ENCODE measurements at places on chromosomes 16 and 17. TPM values are rescaled to one million over a fixed set of nuclear protein-coding genes. Genes with fewer than 3 reads are reported as not detected.
A peak's percentile ranks its signal among the peaks of the same experiment; 100 is the strongest.

DNA sequence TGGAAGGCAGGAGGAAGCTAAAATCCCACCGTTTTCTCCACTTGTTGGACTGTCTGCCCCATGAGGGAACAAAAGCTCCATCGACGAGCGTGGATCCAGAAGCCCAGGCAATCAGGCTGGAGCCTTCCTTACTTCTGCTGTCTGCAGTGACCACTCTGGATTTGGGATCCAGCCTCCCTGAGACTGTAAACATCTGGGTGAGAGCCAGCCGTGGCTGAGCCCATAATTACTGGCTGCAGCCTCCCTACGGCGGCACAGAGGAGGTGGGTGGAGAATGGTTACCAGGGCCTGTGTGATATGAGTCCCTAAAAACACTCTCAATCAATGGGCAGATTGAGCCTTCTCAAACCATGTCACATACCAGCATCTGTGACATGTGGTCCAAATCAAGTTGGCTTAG is 158.2 kb downstream of the FOXL1 start:
- no peak overlapping the region for H3K27ac ChIP-seq
- H3K36me3 ChIP-seq, result no peaks in the 10 kb centered on the region
- H3K4me1 ChIP-seq, result no peaks in the 10 kb centered on the region
- peaks cover 15% of the 10 kb centered on the region for H3K27me3 ChIP-seq
- no peak for DNase-seq
- H3K4me3 ChIP-seq, result no peak overlapping the region

GRCh38 chr16:50916040-50916439 is 174.2 kb downstream of the CYLD start:
- no peaks in the 10 kb centered on the region for H3K4me1 ChIP-seq
- H3K27ac ChIP-seq, result no peak overlapping the region
- no peak overlapping the region for H3K4me3 ChIP-seq
- DNase-seq, result no peak

- H3K4me1 ChIP-seq, result peaks cover 17% of the 10 kb centered on the region
- H3K27me3 ChIP-seq, result peaks cover 7% of the 10 kb centered on the region
- peak overlapping the region; percentile 29 for H3K4me3 ChIP-seq
- no peak overlapping the region for H3K27ac ChIP-seq
Observed at GRCh38 chr16:10618710-10619209, 38.4 kb upstream of the EMP2 start.

- no peaks in the 10 kb centered on the region for H3K27me3 ChIP-seq
- H3K4me1 ChIP-seq, result no peaks in the 10 kb centered on the region
- peaks cover 56% of the 10 kb centered on the region for H3K36me3 ChIP-seq
- DNase-seq, result no peak
- no peak overlapping the region for H3K4me3 ChIP-seq
- H3K27ac ChIP-seq, result no peak overlapping the region
Observed at GRCh38 chr17:55411463-55411855, 10.2 kb downstream of the MMD start.

DNA sequence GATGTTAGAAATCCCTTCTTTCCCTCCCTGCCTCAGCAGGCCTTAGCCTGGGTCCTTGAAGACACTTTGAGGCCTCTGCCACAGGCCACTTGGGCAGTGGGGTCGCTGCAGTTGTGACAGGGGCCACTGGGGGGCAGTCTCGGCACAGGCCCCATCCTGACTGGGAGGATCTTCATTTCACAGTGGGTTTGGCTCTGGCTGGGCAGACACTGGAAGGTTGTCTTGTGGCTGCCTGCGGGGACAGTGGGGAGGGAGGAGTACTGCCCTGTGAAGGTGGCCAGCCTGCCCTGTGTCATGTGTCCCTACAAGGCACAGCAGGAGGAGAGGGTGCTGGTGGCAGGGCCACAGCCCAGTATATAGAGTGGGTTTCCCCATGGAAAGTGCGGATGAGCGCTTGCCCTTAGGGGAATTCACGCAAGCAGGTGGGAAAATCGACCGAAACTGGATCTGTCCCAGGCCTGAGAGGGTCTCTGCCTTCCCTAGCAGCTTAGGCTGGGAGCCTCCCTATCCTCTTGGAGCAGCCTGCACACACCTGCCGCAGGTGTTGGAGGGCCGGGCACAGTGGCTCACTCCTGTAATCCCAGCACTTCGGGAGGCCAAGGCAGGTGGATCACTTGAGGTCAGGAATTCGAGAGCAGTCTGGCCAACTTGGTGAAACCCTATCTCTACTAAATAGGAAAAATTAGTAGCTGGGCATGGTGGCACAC is 28.8 kb downstream of the GINS2 start:
- no peak overlapping the region for H3K27ac ChIP-seq
- H3K27me3 ChIP-seq, result no peaks in the 10 kb centered on the region
- no peak overlapping the region for H3K4me3 ChIP-seq
- peak; percentile 48 for DNase-seq
- peaks cover 100% of the 10 kb centered on the region for H3K36me3 ChIP-seq

- H3K27me3 ChIP-seq, result no peaks in the 10 kb centered on the region
- H3K4me1 ChIP-seq, result peaks cover 3% of the 10 kb centered on the region
- H3K27ac ChIP-seq, result no peak overlapping the region
- H3K4me3 ChIP-seq, result no peak overlapping the region
Observed at GRCh38 chr17:76356803-76357456, 3.2 kb upstream of the PRPSAP1 start.

DNA sequence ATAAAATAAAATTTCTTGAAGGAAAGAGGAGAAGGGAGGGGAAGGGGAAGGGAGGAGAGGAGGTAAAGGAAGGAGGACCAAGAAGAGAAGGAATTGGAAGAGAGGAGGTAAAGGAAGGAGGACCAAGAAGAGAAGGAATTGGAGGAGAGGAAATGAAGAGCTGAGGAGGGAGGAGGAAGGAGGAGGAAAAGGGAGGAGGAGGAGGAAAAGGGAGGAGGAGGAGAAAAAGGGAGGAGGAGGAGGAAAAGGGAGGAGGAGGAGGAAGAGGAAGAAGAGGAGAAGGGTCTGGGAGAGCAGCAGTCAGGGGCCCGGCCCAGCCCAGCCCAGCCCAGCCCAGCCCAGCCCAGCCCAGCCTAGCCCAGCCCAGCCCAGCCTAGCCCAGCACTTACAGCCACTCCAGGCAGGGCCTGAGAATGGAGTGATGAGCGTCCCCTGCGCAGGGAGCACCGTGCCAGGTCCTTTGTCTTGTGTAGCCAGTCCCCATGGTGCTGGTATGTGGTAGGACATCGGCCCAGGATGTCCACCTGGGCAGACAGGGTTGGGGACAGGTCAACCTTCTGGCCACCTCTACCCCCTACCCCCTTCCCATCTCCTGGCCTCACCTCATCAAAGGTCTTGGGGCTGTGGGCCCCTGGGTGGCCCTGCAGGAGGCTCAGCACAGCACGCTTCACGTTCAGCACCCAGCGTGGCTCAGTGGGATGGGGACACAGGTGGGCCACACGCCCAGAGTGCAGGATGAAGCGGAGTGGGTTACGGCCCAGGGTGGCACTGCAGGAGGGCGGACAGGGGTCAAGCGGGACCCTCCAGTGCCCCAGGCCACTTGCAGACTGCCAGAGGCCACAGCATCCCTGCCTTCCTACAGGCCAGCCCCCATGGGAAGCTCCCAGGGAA is 70.9 kb downstream of the LITAF start:
- H3K36me3 ChIP-seq, result no peaks in the 10 kb centered on the region
- H3K27ac ChIP-seq, result no peak overlapping the region
- no peak overlapping the region for H3K4me3 ChIP-seq
- DNase-seq, result no peak
- H3K27me3 ChIP-seq, result no peaks in the 10 kb centered on the region

GRCh38 chr16:48340054-48340453 is 45.2 kb downstream of the SIAH1 start:
- H3K4me3 ChIP-seq, result no peak overlapping the region
- no peak for DNase-seq
- no peak overlapping the region for H3K27ac ChIP-seq
- peaks cover 4% of the 10 kb centered on the region for H3K4me1 ChIP-seq
- peaks cover 83% of the 10 kb centered on the region for H3K36me3 ChIP-seq

GRCh38 chr16:64211331-64211730 is 910.5 kb downstream of the CDH11 start:
- no peak for DNase-seq
- no peaks in the 10 kb centered on the region for H3K4me1 ChIP-seq
- H3K36me3 ChIP-seq, result no peaks in the 10 kb centered on the region
- no peak overlapping the region for H3K27ac ChIP-seq
- H3K27me3 ChIP-seq, result no peaks in the 10 kb centered on the region
- no peak overlapping the region for H3K4me3 ChIP-seq

DNA sequence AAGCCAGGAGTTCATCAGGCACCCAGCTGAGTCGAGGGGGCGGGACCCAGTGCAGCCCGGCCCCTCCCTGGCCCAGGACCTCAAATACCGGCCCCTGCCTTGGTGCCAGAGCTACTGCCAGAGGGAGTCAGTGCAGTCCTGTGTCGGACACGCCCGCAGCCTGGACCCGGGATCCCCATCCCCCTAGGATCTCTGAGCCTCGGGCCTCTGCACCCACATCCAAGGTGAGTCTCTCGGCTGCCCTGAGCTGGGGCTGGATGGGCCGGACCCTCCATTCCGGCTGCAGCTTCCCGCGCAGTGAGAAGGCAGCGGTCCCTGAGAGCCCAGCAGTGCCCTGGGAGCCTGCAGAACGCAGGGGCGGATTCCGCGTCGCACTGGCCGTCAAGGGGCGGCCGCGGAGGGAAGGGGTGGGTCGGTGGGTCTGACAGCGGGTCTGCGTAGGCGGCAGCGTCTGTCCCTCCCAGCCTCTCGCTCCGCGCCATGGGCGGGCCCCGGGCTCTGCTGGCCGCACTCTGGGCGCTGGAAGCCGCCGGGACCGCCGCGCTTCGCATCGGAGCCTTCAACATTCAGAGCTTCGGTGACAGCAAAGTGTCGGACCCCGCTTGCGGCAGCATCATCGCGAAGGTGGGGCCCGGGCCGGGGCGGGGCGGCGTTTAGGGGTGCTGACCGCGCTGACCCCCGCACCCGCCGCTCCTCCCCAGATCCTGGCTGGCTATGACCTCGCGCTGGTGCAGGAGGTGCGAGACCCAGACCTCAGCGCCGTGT is at the start of gene DNASE1L2:
Gene DNASE1L2, plus strand, starts transcription at position 108 of the 765 bp plus-strand sequence. Its CDS starts 373 bp downstream, at position 481.
- H3K27me3 ChIP-seq, result peaks cover 16% of the 10 kb centered on the region
- no peak for DNase-seq
- H3K4me3 ChIP-seq, result no peak within 1 kb of the TSS
- no peaks in the 10 kb centered on the region for H3K36me3 ChIP-seq
- H3K4me1 ChIP-seq, result peaks cover 26% of the 10 kb centered on the region
- H3K27ac ChIP-seq, result no peak within 1 kb of the TSS

DNA sequence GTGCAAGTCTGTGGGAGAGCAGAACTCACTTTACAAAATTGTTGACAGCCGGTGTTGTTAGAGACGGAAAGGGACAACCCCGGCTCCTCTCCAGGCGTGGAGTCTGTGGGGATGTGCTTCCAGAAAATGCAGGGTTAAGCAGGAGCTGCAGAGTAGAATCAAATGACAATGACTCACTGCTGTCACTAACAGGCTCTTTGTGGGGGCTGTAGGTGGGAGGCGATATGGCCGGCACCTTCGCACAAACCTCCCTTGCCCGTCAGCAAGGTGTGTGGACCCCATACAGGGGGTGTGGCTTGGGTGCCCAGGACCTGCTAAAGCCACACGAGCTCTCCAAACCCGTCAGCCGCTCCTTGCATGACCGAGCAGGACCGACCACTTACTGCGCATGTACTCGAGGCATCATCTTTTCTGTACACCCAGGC is 5.8 kb downstream of the PDK2 start:
- H3K27me3 ChIP-seq, result no peaks in the 10 kb centered on the region
- H3K4me3 ChIP-seq, result no peak overlapping the region
- no peak overlapping the region for H3K27ac ChIP-seq
- H3K36me3 ChIP-seq, result peaks cover 21% of the 10 kb centered on the region
- H3K4me1 ChIP-seq, result peaks cover 17% of the 10 kb centered on the region
- DNase-seq, result no peak

- peak; percentile 84 for DNase-seq
- peak overlapping the region; percentile 95 for H3K27ac ChIP-seq
- no peaks in the 10 kb centered on the region for H3K27me3 ChIP-seq
- no peaks in the 10 kb centered on the region for H3K36me3 ChIP-seq
- peaks cover 64% of the 10 kb centered on the region for H3K4me1 ChIP-seq
- peak overlapping the region; percentile 71 for H3K4me3 ChIP-seq
Observed at GRCh38 chr17:45160447-45161287, 1.0 kb upstream of the HEXIM2 start.

DNA sequence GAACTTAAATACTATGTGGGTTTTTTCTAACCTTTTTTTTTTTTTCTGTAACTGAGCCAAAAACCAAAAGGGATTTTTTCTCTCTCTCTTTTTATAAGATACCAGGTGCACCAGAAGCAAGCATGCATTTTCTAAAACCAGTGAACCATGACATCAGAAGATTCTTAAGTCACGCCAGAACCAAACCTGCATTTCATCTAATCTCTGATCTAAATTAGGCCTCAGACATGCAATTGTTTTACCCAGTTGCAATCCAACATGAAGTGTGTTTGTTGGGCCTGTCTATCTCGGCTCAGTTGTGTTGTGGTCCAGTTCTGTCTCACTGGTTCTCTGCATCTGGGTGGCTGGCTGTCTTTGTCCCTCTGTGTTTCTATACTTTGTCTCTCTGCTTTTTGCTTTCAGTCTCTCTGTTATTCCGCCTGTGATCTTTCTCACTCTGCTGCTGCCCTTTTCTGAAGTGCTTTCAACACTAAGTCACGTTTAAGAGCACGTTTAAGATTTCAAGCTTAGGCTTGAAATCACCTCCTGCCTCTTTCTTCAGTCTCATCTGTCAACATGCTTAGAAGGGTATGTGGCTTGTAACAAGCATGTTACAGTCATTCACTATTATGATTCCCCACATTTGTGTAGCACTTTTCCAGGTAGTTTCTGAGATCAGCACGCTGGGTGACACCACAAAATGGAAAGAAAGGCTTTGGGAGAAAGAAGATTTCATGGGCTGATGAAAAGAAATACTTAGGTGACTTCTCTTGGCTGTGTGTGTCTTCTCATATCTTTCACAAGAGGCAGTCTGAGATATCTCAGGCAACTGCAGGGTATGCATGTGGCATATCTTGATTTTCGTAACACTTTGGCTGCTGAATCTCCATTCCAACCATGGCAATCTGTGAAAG is 488.9 kb downstream of the SHISA9 start:
- no peaks in the 10 kb centered on the region for H3K4me1 ChIP-seq
- no peaks in the 10 kb centered on the region for H3K36me3 ChIP-seq
- H3K4me3 ChIP-seq, result no peak overlapping the region
- no peaks in the 10 kb centered on the region for H3K27me3 ChIP-seq
- DNase-seq, result no peak
- H3K27ac ChIP-seq, result no peak overlapping the region

- H3K36me3 ChIP-seq, result no peaks in the 10 kb centered on the region
- no peak overlapping the region for H3K4me3 ChIP-seq
- H3K27ac ChIP-seq, result no peak overlapping the region
Observed at GRCh38 chr17:17474341-17474740, 2.5 kb upstream of the MED9 start.

- DNase-seq, result peak; percentile 43
- no peak overlapping the region for H3K27ac ChIP-seq
- no peaks in the 10 kb centered on the region for H3K27me3 ChIP-seq
- H3K36me3 ChIP-seq, result no peaks in the 10 kb centered on the region
- H3K4me1 ChIP-seq, result no peaks in the 10 kb centered on the region
- H3K4me3 ChIP-seq, result no peak overlapping the region
Observed at GRCh38 chr17:33284022-33284421, 9.1 kb downstream of the ASIC2 start.

GRCh38 chr16:81770008-81770407 is 9.1 kb upstream of the PLCG2 start:
- H3K27ac ChIP-seq, result no peak overlapping the region
- H3K27me3 ChIP-seq, result no peaks in the 10 kb centered on the region
- no peak overlapping the region for H3K4me3 ChIP-seq
- DNase-seq, result no peak
- peaks cover 4% of the 10 kb centered on the region for H3K36me3 ChIP-seq

- H3K36me3 ChIP-seq, result no peaks in the 10 kb centered on the region
- no peak overlapping the region for H3K27ac ChIP-seq
- H3K4me1 ChIP-seq, result peaks cover 38% of the 10 kb centered on the region
- no peaks in the 10 kb centered on the region for H3K27me3 ChIP-seq
Observed at GRCh38 chr16:30187971-30188561, 4.7 kb downstream of the CORO1A start.

Gene CCL3
- total RNA-seq, result 40.9 TPM

Gene TXNL4B
- total RNA-seq, result 11.7 TPM

Gene CASKIN1
- total RNA-seq, result 0.06 TPM

Gene HSD3B7
- 25.9 TPM for total RNA-seq
